ENCODE measurements at places on chromosomes 2 and 18. TPM values are rescaled to one million over a fixed set of nuclear protein-coding genes. Genes with fewer than 3 reads are reported as not detected.

Gene RAB27B
- total RNA-seq: 13.4 TPM

GRCh38 chr18:35478520-35479435, 19.0 kb downstream of the INO80C start:
- no peak for DNase-seq
- H3K36me3 ChIP-seq: peaks cover 8% of the 10 kb centered on the region
- H3K27ac ChIP-seq: peak overlapping the region; percentile 67
- H3K4me1 ChIP-seq: peaks cover 3% of the 10 kb centered on the region
- H3K4me3 ChIP-seq: no peak overlapping the region

- no peak overlapping the region for H3K4me3 ChIP-seq
- H3K4me1 ChIP-seq: no peaks in the 10 kb centered on the region
- H3K27me3 ChIP-seq: no peaks in the 10 kb centered on the region
- H3K36me3 ChIP-seq: no peaks in the 10 kb centered on the region
- H3K27ac ChIP-seq: no peak overlapping the region
These were observed 99.8 kb upstream of the KCNH7 start for GRCh38 chr2:162938387-162938786.

DNA sequence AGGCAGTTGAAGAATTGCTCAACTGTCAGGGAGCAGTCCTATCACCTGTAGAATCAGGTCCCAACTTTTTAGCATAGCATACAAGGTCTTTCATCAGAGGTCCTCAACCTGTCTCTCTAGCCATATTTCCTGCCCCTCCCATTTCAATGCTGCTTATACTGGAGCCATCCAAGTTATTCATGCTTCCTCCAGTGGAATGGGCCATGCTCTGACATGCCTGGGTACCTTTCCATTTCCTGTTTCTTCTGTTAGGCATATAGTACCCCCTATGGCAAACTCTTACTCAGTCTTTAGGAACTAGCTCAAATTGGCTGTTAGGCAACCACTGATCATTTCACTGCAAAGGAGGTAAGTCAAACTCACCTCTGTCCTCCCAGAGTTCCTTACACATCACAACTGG, 51.0 kb upstream of the ABCA12 start:
- no peak overlapping the region for H3K27ac ChIP-seq
- no peaks in the 10 kb centered on the region for H3K4me1 ChIP-seq

Gene SLC11A1
- total RNA-seq: 0.34 TPM

DNA sequence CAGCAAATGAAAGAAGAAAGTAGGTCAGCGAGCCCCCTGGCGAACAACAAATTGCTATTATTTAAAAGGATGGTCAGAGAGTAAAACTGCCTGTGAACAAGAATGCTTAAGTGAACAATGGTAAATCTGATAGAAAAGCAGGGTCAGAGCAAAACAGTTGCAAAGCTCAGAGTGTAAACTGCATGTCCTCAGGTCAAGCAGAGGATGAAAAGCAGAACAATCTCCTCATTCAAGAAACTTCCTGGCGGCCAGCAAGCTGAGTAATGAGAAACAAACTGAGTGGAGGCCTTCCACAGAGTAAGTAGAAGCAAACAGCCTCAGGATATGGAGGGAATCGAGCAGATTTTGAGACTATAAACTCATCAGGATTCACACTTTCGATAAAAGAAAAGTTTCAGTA, 117.9 kb downstream of the PPP1R1C start:
- no peak overlapping the region for H3K4me3 ChIP-seq
- DNase-seq: no peak
- H3K27me3 ChIP-seq: no peaks in the 10 kb centered on the region
- no peaks in the 10 kb centered on the region for H3K36me3 ChIP-seq
- no peak overlapping the region for H3K27ac ChIP-seq

Gene GALNT5
- 1.2 TPM for total RNA-seq

Gene DNMT3A
- 168 TPM for total RNA-seq

DNA sequence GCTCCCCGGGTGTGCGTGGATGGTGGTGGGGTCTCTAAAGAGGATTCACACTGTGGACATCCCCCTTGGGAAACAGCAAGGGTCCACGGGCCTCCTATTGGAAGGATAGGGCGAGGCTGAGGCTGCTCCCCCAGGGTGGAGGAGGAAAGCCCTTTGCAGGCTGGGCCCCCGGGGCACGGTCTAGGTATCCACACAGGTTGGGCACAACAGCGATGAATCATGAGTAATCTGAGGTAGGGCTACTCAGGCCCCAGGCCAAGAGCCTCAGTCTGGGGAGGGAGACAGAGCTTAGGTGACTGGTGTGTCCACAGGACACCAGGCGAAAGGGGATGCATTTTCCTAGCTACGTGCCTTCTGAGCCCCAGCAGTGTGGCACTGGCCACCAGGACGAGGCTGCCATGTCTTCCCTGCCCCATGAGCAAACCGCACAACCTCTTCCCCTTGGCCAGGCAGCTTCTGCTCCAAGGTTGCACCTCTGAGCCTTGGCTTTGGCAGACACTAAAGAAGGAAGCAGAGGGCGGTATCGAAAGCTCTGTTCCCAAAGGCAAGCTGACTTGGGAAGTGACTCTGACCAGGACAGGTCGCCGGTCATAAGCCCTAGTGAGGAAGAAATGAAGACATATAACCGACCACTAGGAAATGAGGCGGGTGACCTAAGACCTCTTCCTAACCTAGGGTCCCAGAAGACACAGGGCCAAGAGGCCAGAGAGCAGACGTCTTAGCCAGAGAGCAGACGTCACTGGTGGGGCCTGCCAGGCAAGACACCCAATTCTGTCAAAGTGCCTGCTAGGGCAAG, 14.6 kb upstream of the SEMA4C start:
- no peaks in the 10 kb centered on the region for H3K36me3 ChIP-seq
- H3K27ac ChIP-seq: no peak overlapping the region
- H3K27me3 ChIP-seq: peaks cover 21% of the 10 kb centered on the region
- H3K4me1 ChIP-seq: peaks cover 15% of the 10 kb centered on the region
- no peak for DNase-seq
- no peak overlapping the region for H3K4me3 ChIP-seq

DNA sequence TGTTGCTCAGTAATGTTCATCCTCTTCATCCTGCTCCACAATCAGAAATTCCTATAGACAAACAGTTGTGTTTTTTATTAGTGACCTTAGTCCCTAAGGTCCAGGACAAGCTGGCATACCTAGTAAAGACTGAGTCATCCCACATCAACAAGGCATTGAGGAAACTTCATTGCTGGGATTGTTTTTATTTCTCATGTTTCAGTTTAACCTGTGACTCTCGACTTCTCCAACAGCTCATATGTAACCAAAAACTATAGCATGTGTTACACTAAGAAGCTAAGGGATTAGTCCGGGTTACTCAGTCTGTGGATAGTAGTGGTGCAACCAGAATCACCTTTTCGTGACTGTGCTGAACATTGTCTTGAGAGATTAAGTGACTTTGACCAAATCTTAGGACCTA, 292.1 kb downstream of the RDH14 start:
- H3K27me3 ChIP-seq: no peaks in the 10 kb centered on the region
- H3K36me3 ChIP-seq: no peaks in the 10 kb centered on the region
- H3K4me3 ChIP-seq: no peak overlapping the region
- H3K4me1 ChIP-seq: no peaks in the 10 kb centered on the region
- no peak overlapping the region for H3K27ac ChIP-seq

Gene GBX2
- total RNA-seq: not detected

- no peaks in the 10 kb centered on the region for H3K36me3 ChIP-seq
- H3K27ac ChIP-seq: no peak overlapping the region
- no peak overlapping the region for H3K4me3 ChIP-seq
- H3K4me1 ChIP-seq: peaks cover 4% of the 10 kb centered on the region
- DNase-seq: no peak
These were observed 426.5 kb downstream of the TMX3 start for GRCh38 chr18:68288408-68288807.

Gene RNF144A
- total RNA-seq: 40.2 TPM

- H3K36me3 ChIP-seq: no peaks in the 10 kb centered on the region
- no peak for DNase-seq
- H3K27ac ChIP-seq: no peak overlapping the region
- no peaks in the 10 kb centered on the region for H3K27me3 ChIP-seq
- H3K4me1 ChIP-seq: no peaks in the 10 kb centered on the region
- H3K4me3 ChIP-seq: no peak overlapping the region
These were observed 42.8 kb downstream of the STK25 start for GRCh38 chr2:241465543-241465942.

DNA sequence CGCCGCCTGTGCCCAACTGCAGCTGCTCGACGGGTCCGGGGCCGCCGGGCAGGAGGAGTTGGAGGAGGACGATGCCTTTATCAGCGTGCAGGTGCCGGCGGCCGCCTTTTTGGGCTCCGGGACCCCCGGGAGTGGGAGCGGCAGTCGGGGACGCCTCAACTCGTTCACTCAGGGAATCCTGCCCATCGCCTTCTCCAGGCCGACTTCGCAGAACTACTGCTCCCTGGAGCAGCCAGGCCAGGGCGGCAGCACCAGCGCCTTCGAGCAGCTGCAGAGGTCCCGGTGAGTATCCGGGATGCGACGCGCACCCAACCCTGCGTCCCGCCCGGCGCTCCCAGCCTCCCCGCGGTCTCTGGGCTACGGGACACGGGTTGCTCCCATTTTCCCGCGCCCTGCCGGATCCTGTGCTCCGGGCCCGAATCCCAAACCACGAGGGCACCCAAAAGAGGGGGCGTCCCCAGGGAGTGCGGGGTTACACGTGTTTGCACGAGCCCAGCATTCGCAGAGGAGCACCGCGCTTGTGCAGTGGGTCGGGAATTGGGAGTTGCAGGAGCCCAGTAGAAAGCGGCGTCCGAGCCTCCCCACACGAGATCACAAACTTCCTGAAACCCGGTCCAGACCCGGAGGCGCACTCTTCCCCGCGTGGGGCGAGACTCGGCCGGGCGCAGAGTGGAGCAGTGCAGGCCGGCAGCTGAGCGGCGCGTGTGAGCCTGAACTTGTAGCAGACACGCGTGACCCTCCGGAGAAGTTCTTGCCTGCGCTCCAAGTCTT, 1.2 kb downstream of the CABLES1 start:
- peak overlapping the region; percentile 56 for H3K4me3 ChIP-seq
- no peak overlapping the region for H3K27ac ChIP-seq
- H3K4me1 ChIP-seq: peaks cover 27% of the 10 kb centered on the region
- DNase-seq: peak; percentile 19
- peaks cover 32% of the 10 kb centered on the region for H3K27me3 ChIP-seq

Gene MEIS1
- total RNA-seq: 306 TPM

Gene MARCHF4
- total RNA-seq: 2.0 TPM

GRCh38 chr2:186749219-186749618, 55.4 kb downstream of the FAM171B start:
- DNase-seq: no peak
- no peak overlapping the region for H3K27ac ChIP-seq
- H3K4me1 ChIP-seq: no peaks in the 10 kb centered on the region
- H3K4me3 ChIP-seq: no peak overlapping the region

DNA sequence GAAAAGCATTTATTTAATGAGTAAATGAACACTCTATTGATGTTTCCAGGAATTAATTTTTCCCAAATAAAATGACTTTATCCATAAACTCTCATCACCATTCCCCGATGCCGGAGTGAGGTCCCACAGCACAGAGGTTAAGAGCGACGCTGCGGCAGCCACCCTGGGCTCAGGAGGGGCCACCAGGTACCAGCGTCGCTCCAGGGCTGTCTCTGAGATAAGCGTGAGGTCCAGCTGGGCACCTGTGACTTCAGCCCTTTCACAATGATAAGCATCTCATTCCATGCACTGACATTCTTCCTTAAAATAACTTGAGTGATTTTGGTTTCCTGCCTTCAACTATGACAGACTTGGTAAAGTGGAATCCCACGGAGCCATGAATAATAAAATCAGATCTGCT, 182.1 kb downstream of the TWIST2 start:
- H3K4me3 ChIP-seq: no peak overlapping the region
- DNase-seq: no peak
- H3K27ac ChIP-seq: no peak overlapping the region

Gene EGR4
- 0.12 TPM for total RNA-seq

DNA sequence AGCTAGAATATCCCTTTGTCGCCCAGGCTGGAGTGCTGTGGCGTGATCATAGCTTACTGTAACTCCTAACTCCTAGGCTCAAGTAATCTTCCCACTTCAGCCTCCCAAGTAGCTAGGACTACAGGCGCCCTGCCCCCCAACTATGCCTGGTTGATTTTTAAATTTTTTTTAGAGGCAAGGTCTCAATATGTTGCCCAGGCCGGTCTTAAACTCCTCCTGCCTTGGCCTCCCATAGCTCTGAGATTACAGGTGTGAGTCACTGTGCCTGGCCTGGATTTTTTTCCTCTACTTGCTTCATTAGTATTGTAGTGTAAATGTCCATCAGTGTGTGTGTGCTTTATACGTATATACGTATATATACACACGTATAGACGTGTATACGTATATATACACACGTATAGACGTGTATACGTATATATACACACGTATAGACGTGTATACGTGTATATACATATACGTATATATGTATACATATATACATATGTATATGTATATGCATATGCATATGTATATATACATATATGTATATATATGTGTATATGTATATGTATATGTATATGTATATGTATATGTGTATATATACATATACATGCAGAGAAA, 124.4 kb downstream of the DIS3L2 start:
- H3K4me1 ChIP-seq: no peaks in the 10 kb centered on the region
- H3K27me3 ChIP-seq: no peaks in the 10 kb centered on the region
- peaks cover 9% of the 10 kb centered on the region for H3K36me3 ChIP-seq
- no peak overlapping the region for H3K27ac ChIP-seq

DNA sequence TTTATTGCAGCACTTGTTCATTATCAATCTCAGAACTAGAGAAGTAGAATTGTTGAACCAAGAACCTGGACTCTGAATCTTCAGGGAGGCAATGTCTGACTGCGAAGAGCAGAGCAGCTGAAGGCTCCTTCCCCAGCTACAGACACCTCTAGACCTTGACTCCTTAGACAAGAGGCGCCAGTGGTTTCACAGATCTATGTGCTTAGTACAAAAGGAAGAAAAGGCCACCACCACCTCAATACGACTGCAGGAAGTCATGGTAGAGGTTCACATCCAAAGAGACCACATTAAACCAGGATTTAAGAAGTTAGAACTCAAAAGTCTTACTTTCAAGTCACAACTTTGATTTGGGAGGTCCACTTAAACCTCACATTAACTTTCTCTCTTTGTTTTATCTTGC, 158.1 kb upstream of the VRK2 start:
- peaks cover 9% of the 10 kb centered on the region for H3K4me1 ChIP-seq
- no peak for DNase-seq
- H3K27me3 ChIP-seq: no peaks in the 10 kb centered on the region
- H3K4me3 ChIP-seq: no peak overlapping the region
- no peak overlapping the region for H3K27ac ChIP-seq

DNA sequence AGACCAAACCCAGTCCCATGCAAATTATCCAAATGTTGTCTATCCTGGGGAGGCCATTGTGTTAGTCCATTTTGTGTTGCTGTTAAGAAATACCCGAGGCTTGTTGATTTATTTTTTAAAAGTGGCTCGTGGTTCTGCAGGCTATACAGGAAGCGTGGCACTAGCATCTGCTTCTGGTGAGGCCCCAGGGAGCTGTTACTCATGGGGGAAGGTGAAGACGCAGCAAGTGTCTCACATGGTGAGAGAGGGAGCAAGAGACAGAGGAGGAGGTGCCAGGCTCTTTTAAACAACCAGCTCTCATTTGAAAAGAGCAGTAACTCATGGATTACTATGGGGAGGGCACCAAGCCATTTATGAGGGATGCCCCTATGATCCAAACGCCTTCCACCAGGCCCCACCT, 80.3 kb upstream of the ARL4C start:
- peaks cover 17% of the 10 kb centered on the region for H3K27me3 ChIP-seq
- H3K27ac ChIP-seq: no peak overlapping the region
- no peak overlapping the region for H3K4me3 ChIP-seq
- peaks cover 3% of the 10 kb centered on the region for H3K4me1 ChIP-seq
- H3K36me3 ChIP-seq: no peaks in the 10 kb centered on the region

Gene EVX2
- total RNA-seq: not detected

- peaks cover 23% of the 10 kb centered on the region for H3K4me1 ChIP-seq
- DNase-seq: no peak
- no peaks in the 10 kb centered on the region for H3K27me3 ChIP-seq
- no peak overlapping the region for H3K4me3 ChIP-seq
- H3K27ac ChIP-seq: peak overlapping the region; percentile 35
These were observed 99.5 kb upstream of the GATA6 start for GRCh38 chr18:22069916-22070315.
